Stimulated activated CD4-positive, alpha-beta T cell treated with anti-CD3 and anti-CD28 coated beads, Interleukin-2, amount 100 ng/mL, for 24 hours (primary cell): ENCODE measurements at places on chromosomes 7 and 10.

GRCh38 chr7:79529881-79530235 is 76.4 kb upstream of the MAGI2 start:
- no peak for DNase-seq

DNA sequence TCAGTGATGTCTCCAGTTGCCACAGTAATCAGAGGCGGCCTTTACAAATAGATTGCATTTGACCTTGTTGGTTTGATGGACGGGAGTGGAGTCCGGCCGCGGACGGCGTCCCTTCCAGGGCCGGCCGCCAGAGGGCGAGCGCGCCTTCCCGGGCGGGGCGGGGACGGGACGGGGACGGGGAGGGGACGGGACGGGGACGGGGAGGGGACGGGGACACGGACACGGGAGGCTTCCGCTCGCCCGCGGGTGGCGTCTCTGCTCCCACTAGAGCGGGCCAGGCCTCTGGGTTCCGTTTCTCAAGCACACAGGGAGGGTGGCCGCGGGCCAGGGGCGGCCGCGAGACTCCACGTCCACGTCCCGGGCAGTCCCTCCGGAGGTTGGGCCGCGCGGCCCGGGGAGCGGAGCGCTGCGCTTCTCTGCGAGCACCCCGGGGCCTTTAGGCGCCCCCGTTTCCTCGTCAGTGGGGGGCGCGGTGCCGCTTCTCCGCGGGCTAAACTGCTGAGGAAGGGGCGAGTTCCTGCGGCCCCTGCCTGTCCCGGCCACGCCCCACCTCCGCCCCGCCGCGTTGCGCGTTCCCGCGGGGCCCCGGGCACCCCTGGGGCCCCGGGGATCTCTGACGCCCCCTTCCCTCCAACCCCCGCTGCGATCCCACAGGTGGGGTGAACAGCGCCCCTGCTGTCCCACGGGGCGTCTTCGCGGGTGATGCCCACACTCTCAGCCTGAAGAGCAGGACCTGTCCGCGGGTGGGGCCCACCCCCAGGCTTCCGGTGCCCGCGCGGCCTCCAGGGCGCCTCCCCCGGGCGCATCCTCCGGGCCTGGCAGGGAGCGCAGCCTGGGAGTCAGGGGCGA is 84.2 kb upstream of the MKI67 start:
- DNase-seq = peak; percentile 81

DNA sequence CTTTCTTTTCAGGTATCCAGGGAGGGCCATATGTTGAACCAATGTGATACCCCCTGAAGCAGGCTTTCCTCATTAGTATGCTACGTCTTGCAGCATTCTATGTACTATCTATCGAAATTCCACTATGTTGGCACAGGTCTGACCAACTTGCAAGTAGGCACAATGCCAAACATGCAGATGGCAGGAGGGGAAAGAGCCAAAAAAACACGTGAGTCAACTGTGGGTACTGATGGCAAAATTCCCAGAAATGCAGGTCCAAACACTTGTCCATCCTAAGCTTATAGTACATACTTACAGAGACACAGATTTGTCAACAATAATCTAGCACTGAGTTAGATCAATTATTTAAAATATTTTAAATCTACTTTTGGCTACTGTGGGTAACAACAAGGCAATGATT is 394.9 kb downstream of the DGKB start:
- no peak for DNase-seq

DNA sequence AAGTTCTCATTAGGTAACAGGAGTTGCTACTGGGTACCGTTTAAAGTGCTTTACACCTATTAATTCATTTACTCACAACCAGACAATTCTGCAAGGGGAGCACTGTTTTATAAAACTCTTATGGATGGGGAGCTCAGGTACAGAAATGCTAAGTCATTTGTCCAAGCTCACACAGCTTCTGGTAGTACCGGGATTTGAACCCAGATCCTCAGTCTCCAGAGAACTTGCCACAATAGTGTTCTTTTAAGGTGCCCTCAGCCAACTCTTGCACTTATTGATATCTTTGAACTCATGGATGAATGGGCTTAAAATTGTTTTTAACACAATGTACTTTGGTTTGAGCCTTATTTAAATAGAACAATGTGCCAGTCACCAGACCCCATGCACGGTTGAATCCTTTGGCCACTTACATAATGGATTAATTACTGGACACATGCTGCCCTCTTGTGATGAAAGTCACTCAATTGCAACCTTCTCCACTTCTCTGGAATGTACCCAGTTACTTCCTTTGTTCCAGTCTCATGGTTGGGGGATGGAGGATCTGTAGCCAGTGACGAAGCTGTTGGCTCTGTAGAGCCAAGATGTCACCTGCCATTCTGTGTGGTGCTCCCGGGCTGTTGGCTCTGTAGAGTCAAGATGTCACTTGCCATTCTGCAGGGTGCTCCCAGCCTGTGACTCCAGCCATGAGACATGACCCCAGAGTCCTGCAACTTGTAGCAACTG is 65.6 kb downstream of the NOD1 start:
- no peak for DNase-seq

DNA sequence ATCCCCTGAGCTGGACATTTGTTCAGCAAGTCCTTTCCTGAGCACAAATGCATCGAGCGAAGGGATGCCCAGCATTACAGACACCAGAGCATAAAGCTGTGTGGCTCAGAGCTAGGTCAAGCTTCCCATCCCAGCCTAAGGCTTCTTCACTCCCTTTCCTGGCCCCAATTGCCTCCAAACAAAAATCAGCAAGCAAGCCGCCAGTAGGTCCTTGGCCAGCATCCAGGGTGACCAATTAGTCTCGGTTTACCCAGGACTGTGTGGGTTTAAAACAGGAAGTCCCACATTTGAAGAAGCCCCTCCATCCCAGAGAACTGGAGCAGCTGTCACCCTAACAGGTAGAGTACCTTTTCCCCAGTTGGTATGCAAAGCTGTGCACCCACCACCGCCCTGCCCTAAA is 51.2 kb downstream of the PRKAG2 start:
- no peak for DNase-seq

DNA sequence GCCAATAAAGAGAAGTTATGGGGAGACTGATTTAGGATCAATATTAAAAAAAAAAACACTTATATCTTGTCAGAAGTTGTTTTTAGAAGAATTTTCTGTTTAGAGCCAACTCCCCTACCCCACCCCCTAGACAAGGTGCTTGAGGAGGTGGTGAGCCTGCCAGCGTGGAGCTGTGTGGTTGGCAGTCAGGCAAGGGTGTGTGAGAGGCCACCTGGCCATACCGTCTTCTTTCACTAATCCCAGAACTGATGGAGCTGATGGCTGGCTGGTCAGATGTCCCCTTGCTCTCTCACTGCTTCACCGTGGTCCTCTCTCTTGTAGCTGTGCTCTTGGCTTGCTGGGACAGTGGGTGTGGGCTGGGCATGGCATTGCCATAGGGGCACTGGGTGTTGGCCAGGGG is 34.3 kb downstream of the NACAD start:
- DNase-seq = no peak

DNA sequence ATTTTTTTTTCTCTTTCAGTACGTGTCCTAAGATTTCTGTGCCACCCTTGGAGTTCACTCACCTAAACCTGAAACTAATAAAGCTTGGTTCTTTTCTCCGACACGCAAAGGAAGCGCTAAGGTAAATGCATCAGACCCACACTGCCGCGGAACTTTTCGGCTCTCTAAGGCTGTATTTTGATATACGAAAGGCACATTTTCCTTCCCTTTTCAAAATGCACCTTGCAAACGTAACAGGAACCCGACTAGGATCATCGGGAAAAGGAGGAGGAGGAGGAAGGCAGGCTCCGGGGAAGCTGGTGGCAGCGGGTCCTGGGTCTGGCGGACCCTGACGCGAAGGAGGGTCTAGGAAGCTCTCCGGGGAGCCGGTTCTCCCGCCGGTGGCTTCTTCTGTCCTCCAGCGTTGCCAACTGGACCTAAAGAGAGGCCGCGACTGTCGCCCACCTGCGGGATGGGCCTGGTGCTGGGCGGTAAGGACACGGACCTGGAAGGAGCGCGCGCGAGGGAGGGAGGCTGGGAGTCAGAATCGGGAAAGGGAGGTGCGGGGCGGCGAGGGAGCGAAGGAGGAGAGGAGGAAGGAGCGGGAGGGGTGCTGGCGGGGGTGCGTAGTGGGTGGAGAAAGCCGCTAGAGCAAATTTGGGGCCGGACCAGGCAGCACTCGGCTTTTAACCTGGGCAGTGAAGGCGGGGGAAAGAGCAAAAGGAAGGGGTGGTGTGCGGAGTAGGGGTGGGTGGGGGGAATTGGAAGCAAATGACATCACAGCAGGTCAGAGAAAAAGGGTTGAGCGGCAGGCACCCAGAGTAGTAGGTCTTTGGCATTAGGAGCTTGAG is at the start of gene CFTR:
Gene CFTR, plus strand, starts transcription at position 801 of the 830 bp plus-strand sequence. CDS start 70 bp downstream, outside the sequence.
- no peak for DNase-seq

GRCh38 chr10:70458329-70459060 is 17.0 kb upstream of the NODAL start:
- DNase-seq = peak; percentile 60

DNA sequence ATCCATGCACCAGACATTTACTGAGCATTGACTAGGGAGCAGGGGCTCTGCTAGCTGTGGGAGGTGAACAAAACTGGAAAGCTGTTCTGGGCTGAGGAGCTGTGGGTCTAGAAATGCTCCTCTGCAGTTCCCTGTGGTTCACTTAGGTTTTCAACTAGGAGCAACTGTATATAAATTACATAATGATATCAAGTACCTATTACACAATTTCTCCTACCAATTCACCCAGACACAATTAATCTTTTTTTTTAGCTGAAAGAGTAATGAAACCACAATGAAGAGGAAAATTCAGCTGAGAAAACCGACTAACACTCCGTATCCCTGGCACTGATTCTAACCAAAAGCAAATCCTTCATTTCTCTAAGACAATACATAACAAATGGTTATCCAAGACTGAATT is 39.4 kb downstream of the COL28A1 start:
- no peak for DNase-seq

DNA sequence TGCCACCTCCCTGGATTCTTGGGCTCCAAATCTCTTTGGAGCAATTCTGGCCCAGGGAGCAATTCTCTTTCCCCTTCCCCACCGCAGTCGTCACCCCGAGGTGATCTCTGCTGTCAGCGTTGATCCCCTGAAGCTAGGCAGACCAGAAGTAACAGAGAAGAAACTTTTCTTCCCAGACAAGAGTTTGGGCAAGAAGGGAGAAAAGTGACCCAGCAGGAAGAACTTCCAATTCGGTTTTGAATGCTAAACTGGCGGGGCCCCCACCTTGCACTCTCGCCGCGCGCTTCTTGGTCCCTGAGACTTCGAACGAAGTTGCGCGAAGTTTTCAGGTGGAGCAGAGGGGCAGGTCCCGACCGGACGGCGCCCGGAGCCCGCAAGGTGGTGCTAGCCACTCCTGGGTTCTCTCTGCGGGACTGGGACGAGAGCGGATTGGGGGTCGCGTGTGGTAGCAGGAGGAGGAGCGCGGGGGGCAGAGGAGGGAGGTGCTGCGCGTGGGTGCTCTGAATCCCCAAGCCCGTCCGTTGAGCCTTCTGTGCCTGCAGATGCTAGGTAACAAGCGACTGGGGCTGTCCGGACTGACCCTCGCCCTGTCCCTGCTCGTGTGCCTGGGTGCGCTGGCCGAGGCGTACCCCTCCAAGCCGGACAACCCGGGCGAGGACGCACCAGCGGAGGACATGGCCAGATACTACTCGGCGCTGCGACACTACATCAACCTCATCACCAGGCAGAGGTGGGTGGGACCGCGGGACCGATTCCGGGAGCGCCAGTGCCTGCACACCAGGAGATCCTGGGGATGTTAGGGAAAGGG is 913 bp downstream of the NPY start:
- DNase-seq = no peak

DNA sequence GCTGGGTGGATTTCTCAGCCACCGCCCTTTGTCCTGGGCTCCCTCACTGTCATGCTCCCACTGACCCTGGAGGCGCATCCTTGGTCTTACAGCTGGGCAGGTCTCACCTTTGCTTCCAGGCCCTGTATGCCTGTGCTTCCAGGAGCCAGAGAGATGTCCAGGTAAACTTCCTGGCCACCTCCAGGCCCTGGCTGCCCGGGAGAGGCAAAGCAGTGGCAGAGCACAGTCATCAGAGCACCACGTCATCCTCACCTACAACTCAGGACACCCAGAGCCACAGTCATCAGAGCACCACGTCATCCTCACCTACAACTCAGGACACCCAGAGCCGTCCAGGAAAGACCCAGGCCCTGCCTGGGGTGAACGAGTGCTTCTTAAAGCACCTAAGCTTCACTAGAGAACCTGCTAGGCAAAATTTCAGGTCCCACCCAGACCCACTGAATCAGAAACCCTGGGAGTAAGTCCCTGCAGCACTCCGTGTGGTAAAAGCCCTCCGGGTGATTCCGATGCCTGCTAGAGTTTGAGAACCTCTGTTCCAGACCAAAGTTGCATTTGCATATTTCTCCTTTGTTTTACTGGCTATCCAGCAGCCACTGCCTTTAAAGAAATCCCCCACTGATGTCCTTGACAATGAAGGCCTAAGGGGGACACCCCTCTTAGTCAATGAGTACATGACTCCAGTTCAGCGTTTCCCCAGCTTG is 62.3 kb downstream of the DLG5 start:
- DNase-seq = no peak

DNA sequence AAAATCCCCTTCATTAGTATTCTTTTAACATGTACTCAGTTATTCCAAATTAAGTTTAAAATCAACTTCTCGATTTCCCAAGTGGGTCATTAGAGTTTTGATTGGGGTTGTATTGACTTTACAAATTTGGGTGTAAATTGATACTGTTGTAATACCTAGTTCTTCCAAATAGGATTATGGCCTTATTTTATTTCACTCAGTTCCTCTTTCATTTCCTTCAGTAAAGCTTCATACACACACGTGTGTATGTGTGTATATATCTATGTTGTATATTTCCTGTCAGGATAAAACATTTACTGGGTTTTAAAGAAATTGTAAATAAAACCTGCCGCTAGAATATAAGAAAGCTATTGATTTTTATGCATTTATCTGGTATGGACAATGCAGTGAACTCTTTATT is 15.9 kb downstream of the YME1L1 start:
- DNase-seq = no peak

- no peak for DNase-seq
These were observed 10.1 kb downstream of the OTUD1 start for GRCh38 chr10:23448802-23449570.
